Stimulated activated CD8-positive, alpha-beta memory T cell treated with anti-CD3 and anti-CD28 coated beads, Interleukin-2, amount 100 ng/mL, for 1 hour (primary cell): ENCODE measurements at places on chromosomes 1 and 21.

DNA sequence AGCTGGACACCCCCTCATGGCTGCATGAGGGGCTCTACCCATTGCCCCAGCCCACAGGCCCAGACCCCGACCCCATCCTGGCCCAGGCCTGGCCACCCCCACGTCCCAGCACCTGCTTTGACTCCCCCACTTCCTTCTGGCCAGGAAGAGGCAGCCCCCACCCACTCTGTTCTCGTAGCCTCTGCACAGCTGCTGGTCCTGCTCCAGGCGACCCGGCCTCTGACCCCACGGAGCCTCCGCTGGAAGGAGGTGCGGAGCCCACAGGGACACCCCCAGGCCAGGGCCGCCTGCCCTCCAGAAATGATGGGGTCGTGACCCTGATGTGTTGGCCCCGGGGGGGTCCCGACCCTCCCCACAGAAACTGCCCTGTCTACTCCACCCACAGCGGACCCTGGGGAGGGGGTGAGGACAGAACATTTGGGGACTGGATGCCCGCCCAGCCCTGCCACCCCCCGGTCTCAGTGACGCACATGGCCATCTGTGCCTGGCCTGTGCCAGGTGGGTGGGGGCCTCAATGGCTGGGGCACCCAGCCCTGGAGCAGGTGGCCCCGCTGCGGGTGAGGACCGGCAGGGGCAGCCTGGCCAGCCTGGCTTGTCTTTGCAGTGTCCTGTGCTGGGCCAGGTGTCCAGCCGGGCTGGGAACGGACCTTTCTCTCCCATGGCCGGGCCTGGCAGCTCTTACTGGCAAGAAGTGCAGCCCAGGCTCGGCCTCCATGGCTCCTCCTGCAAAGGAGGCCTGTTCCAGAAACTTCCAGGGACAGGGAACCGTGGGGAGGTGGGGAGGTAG lies 78.6 kb downstream of the MORN1 start:
- no peak for DNase-seq

GRCh38 chr1:195897076-195897475 lies 711.2 kb downstream of the KCNT2 start:
- DNase-seq: no peak

DNA sequence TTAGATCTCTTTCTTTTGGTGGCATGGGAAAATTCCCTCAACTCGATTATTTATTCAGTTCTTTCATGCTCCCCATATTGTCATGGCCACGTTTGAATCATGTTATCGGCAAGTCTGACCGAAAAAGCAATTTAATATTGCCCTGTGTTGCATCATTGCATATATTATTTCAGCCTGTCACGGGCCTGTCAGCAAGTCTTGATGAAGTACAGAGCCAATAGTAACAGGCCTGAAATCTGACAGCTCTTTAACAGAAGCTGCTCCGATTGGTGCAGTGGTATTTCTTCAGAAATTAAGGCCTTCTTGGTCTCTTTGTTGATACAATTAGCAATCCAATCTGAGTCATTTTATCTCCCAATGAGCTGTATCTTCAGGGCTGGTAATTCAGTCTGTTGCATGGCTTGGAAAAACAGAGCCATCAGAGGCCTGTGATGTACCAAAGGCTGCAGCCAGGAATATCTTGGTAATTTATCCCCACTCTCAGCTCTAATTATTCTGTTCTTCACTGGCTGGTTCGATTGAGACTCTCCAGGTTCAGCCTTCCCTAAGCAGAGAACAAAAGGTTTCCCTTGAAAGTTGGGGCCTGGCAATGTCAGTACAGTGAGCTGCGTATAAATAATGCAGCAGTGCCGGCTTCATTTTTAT lies 149.5 kb downstream of the FGGY start:
- DNase-seq: no peak

DNA sequence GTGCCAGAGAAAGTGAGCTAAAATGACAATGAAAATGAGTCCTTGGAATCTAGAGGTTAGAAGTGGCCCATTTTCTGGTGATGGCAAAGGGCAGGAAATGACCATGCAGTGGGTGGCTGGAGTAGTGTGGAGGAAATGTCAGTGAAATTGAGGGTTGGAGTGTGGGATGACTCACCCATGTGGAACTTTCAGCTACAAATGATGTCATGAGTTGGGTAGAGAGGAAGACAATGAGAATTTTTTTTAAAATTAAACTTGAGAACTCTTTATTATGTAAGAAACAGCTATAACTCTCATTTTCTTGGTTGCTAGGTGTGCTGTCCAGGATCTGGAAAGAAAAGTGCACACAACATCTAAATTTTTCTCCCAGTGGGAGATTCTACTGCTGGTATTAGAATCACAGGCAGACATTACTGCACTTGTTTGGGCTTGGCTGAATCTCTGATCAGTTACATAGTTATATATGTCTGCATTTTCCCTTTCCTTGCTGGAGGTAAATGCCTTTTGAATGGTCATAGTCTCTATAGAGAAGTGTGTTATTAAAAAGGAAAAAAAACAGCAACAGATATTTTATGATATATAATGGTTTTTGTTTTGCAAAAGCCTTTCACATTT lies 56.8 kb upstream of the GNG12 start:
- no peak for DNase-seq

DNA sequence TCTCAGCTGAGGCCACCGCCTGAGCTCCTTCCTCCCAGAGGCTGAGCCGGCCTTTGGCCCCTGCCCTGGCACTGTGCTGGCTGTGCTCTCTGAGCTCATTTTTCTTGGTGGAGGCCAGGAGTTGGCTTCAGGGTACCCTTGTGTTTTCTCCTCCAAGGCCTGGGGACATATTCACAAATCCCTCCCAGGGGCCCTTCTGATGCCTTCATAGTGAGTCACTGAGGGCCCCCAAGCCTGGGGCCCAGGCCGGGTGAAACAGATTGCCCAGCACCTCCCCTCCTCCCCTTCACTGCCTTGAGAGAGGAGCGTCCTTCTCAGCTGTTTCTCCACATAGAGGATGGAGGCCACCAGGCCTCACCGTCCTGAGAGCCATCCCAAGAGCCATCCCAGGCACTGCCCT lies 105.8 kb downstream of the SIK1 start:
- DNase-seq: no peak

DNA sequence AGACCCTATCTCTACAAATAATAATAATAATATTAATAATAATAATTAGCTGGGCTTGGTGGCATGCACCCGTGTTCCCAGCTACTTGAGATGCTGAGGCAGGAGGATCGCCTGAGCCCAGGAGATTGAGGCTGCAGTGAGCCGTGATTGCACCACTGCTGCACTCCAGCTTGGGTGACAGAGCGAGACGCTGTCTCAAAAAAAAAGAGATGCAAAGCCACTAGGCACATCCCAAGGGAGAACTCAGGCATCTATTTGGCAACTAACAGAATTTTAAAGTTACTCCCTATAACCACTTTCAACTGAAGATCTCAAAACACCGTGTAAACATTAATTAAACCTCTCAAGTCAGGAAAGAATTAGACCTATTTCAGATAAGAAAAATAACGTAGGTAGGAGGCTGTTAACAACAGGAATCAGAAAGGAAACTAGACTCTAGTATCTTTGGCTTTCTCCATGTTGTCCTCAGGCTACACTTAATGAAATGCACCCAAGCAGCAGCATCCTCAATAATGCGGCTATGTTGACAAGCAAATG lies 3.7 kb downstream of the RNF19B start:
- DNase-seq: no peak

GRCh38 chr1:150928286-150928685 lies 2.1 kb downstream of the SETDB1 start:
- no peak for DNase-seq

GRCh38 chr1:175768610-175769009 lies 25.2 kb upstream of the TNR start:
- no peak for DNase-seq

GRCh38 chr1:151516031-151516511 lies 4.9 kb downstream of the CGN start:
- no peak for DNase-seq

GRCh38 chr1:60746278-60746791 lies 336.0 kb upstream of the NFIA start:
- DNase-seq: no peak

DNA sequence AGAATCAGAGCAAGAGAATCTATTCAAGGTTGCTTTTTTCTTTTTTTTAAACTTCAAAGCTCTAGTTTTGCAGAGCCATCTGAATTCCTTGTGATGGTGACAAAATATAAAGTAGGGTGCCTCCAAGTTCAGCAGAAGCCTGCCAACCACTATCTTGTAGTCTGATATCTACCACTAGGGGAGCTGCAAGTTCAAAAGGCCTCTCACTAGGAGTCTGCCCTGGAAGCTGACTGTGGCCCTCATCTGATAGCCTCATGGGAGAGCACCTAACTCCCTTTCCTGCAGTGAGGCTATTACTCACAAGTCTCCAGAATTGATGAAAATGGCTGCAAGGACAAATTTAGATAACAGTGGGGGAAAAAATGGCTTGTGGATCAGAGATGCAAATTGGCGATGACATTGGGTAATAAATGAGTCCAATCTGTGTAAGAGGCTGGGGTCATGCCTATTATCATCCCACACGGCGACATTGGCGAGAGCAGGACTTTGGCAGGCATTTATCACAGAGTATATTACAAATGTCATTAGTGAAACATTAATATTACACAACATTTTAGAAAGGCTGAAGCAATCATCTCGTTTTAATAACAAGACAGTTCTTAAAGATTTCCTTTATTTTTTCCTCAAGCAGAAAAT lies 10.7 kb upstream of the ZP4 start:
- no peak for DNase-seq

GRCh38 chr1:215682232-215682631 lies 115.1 kb downstream of the KCTD3 start:
- DNase-seq: no peak

DNA sequence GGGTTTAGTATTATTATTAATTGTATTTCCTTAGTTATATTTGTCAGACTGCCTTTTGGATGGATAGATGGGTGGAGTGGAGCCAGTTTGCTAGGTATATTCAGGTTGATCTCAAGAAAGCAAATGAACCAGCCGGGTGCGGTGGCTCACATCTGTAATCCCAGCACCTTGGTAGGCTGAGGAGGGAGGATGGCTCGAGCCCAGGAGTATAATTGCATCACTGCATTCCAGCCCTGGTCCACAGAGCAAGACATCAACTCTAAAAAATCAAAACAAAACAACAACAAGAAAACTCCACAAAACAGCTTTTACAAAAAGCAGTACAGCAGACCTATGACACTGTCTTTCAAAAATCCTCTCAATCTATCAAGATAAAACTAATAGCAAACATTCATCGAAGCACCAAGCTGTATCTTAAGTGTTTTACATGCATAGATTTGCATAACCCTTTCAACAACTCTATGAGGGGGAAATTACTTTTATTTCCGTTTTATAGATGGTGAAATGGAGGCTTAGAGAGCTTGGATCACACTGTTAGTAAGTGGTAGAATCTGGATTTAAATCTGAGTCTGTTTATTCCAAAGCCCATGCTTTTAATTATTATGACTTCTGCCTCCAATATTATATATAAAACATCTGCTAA lies 25.5 kb downstream of the KMO start:
- DNase-seq: no peak
